Stimulated activated CD4-positive, alpha-beta T cell treated with anti-CD3 and anti-CD28 coated beads, Interleukin-15, amount 100 ng/mL, for 1 hour (primary cell): ENCODE measurements at places on chromosomes 4 and X.
A peak's percentile ranks its signal among the peaks of the same experiment; 100 is the strongest.

DNA sequence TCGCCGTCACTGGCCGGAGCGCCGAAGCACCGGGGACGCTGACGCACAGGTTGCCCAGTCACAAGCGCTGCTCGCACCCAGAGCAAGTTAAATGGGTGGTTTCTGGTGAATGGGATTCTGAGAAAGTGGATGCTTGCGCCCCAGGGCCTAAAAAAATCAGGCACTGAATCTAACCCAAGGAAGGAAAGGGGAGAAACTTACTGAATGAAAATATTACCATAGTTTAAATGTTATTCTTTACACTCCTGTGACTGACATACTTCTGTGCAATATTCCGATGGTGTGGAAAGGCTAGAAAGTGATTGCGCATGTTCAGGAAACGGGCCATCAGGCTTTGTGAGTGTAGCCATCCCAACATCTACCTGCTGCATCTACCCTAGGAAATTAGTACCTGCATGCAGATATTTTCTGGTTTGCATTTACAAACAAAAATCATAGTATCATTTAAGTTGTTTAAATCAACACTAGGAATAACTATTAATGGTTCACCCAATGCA, 838 bp upstream of the ABCG2 start:
- DNase-seq = peak; percentile 1

DNA sequence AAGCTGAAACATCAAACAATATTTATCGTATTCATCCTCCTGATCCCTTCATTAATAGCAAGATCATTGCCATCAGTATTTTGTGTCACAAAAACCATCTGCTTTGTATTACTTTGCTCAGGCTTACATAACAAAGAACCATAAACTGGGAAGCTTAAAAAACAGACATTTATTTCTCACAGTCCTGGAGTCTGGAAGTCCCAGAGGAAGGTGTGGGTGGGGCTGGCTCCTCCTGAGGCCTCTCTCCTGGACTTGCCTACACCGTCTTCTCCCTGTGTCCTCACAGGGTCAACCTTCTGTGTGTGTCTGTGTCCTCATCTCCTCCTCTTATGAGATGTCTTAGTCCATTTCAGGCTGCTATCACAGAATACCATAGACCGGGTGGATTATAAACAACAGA, 61.3 kb upstream of the MXRA5 start:
- DNase-seq = no peak

DNA sequence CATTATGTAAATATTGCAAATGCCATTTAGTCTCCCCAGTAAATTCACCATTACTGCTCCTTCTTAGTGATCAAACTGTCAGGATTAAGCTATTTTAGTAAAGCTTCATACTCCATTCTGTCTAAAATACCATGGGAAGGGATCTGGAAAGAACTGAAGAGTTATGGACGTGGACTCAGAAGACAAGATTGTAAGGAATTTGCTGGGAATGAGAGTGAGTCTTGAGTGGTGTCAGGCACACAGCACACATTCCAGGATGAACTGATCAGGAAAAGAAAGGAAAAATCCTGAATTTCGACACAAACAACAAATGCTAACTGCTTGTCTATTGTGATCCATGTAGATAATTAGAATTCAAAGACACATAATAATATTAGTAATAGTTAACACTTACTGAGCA, 311.0 kb downstream of the CENPC start:
- no peak for DNase-seq

- no peak for DNase-seq
These were observed 59.9 kb downstream of the SNX25 start for GRCh38 chr4:185269286-185269685.

DNA sequence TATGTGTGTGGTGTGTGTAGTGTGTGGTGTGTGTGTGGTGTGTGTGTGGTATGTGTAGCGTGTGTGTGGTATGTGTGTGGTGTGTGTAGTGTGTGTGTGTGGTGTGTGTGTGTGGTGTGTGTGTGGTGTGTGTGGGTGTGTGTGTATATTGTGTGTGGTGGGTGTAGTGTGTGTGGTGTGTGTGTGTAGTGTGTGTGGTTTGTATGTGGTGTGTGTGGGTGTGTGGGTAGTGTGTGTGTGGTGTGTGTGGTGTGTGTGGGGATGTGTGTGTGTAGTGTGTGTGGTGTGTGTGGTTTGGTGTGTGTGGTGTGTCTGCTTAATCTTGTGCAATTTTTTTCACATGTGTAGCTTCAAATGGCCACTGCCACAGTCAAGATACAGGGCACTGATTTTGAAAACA, 94.5 kb downstream of the CPZ start:
- no peak for DNase-seq

- DNase-seq = no peak
These were observed 26.5 kb upstream of the SPANXN4 start for GRCh38 chrX:142999199-142999701.

GRCh38 chr4:47933840-47934239, 19.5 kb upstream of the NFXL1 start:
- DNase-seq = no peak

GRCh38 chr4:186829740-186830449, 106.2 kb upstream of the FAT1 start:
- no peak for DNase-seq

DNA sequence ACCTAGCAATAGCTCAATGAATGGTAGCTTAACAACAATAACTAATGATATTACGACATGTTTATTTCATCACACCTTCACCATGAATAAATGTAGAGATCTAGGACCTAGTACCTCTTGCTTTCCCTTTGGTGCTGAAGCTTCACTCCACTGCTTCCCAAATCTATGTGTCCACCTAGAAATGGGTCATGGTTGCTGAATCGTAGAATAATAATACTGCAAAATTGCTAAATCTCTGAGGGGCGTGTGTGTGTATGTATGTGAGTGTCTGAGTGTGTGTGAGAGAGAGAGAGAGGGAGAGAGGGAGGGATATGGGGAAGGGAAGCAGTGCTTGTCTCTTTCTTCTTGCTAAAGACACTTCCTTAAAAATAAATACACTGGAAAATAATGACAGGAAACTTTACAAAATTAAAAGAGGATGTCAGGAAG, 109.3 kb upstream of the BMP2K start:
- no peak for DNase-seq

- DNase-seq = no peak
These were observed 16.2 kb downstream of the GATB start for GRCh38 chr4:151744614-151745013.

DNA sequence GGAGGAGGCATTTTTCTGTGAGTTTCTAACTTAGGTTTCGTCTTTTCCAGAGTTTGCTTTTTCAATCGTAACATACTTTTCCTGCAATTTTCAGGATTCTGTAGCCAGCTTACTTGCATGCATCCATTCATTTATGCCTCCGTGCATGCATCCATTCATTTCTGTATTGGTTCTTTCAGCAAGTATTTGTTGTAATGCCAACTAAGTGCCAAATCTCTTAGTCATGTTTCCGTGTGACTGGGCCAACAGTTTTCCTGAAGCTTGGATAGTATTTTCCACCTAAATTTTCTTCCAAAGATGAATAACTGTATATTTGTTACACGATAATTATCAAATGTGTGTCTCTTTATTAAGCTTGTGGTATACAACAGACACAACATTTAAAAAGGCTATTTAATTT, 41.5 kb downstream of the CBLL2 start:
- no peak for DNase-seq

DNA sequence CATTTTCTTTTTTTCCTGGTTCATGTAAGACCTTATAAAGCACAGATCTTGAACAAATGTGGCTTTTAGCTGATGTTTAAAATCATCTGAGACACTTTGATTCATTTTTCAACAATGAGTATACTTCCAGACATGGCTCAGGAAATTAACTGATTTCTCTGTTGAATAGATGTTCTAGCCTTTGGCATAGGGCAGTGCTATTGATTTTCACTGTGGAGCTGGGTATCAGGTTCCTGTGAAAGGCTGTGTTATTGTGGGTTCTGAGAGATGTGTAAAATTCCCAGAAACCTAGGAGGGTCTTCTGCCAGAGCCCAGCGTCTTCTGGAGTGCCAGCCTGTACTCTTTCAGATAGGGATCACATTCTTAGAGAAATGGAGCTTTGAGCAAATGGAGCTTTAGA, 278.9 kb downstream of the EPHA5 start:
- DNase-seq = no peak

- no peak for DNase-seq
These were observed 70.5 kb downstream of the CBLL2 start for GRCh38 chrX:22343192-22343591.

- no peak for DNase-seq
These were observed 103.3 kb upstream of the PCDH18 start for GRCh38 chr4:137635601-137636000.

DNA sequence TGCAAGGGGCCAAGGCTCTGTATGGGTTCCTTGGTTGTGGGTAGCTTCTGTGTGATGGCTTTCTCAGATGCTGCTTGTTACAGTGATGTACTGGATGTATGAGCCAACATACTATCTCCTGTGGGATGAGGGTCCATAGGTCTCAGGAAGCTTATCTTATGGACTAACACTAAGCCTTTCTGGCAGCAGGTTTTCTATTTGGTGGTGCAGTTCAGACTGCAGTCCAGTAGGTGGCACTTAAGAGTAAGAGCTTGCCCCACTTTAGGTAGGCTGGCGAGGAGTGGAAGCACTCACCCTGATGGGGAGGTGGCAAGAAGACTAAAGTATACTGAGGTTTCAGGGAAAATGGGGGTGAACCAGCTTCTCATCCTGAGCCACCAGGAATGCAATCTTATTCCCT, 306.7 kb upstream of the MAOA start:
- no peak for DNase-seq

- no peak for DNase-seq
These were observed 38.6 kb downstream of the PTCHD1 start for GRCh38 chrX:23373129-23373804.

- DNase-seq = no peak
These were observed 1233.8 kb downstream of the NLGN4X start for GRCh38 chrX:4994855-4995254.
